ENCODE measurements at places on chromosomes 4 and X.

- DNase-seq = peak; percentile 97
Measured at GRCh38 chr4:168856312-168856711, 153.7 kb downstream of the CBR4 start.

DNA sequence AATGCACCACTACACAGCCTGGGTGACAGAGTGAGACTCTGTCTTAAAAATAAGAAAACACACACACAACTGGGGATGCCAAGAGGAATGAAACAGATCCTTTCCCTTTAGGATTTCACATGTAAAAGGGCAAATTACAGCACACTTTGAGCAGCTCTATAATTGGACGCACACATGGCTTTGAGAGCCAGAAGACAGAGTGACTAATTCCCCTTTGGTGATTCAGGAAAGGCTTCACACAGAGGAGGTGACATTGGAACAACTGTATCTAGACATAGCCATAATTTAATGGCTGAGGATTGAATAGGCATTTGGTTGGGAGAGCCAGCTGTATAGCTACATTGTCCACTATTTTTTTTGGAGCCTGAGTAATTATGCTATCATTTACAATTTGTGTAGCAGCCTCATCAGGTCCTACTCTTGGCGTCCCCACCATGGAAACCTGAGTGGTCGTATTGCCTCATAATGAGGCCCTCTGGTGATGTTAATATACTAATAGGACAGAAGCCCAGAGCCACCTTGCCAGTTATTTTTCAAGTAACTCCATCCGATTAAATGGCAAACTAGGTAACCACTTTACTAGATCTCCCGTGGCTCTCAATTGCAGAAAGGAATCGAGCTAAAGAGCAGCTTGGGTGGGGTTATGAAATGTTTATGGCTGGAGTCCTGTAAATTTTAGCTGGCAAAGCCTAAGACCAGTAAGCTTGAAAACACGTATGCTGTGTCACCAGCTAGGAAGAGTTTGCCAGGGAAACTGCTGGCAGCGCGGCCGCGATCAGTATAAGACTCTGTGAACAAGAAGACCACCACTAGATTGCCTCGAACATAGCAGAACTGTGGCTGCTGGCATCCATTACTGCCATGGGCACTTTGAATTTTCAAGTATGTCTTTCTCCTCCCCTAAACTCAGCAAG lies 8.5 kb upstream of the PPEF1 start:
- peak; percentile 26 for DNase-seq

DNA sequence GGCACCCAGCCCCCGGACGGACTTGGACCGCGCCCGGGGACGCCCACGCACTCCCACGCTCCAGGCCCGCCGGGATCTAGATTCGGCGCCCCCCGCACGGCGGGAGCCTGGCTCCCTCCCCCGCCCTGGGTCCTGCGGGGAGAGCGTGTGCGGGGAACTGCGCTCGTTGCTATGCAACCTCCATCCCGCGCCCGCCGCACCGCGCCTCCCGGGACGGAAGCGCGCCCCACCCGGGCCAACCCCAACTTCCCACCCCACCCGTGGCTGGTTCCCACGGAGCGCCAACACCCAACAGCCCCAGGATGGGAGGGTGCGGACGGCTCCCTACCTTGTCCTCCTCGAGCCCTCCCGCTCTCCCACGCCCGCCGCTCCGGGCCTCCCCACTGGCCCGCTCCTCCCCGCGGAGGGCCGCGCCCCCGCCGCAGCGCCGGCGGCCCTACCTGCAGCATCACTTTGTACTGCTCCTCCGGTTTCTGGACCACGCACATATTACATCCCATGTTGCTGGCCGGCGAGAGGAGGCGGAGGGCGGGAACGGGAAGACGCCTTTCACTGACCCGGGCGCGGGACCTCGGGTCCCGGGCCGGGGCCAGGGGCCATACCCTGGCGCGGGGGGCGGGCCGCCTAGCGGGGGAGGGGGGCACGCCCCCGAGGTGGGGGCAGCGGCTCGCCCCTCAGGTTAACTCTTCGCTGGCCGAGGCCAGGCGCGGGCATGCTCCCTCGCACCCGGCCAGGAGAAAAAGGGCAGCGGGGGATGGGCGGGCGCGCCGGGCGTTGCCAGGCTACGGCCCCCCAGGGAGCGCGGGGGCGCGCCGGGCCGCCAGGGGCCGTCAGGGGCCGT lies at the start of gene PDZD4:
Gene PDZD4, minus strand, starts transcription at position 746 of the 841 bp plus-strand sequence. Its CDS starts 246 bp downstream, at position 500.
- DNase-seq = no peak

DNA sequence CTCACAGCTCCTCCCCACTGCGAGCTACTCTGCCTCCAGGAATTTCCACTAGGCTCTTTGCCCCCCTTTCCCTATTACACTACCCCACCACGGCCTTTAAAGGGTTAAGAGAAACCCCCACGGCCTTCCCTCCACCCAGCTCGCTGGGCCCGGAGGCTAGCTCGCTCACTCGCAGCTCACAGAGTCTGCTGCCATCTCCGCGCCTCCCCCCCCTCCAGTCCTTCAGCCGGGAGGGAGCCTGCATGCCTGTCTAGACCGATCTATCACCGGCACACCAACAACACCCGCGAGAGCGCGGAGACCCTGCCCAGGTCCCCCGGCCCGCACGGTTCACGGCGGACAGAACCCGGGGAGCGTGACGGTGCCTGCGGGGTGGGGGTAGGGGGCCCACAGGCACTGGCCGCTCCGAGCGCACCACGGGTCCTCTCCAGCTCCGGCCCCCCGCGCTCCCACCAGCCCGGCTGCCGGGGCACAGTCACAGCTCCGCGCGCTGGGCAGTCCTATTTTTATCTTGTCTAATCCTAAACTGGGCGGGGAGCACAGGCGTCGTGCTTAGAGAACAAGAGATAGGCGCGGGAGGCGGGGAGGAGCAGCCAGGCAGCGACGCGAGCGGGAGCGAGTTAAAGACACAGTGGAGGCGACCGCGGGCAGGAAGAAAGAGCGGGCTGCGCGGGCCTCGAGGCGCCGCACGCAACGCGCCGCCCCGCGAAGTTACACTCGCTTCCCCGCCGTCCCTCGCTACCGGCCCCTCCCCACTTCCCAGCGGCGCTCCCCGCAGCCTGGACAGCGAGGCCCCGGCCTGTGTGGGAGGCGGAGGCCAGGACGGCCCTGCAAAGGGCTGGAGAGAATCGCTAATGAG lies 3.5 kb downstream of the BCOR start:
- DNase-seq = peak; percentile 64

DNA sequence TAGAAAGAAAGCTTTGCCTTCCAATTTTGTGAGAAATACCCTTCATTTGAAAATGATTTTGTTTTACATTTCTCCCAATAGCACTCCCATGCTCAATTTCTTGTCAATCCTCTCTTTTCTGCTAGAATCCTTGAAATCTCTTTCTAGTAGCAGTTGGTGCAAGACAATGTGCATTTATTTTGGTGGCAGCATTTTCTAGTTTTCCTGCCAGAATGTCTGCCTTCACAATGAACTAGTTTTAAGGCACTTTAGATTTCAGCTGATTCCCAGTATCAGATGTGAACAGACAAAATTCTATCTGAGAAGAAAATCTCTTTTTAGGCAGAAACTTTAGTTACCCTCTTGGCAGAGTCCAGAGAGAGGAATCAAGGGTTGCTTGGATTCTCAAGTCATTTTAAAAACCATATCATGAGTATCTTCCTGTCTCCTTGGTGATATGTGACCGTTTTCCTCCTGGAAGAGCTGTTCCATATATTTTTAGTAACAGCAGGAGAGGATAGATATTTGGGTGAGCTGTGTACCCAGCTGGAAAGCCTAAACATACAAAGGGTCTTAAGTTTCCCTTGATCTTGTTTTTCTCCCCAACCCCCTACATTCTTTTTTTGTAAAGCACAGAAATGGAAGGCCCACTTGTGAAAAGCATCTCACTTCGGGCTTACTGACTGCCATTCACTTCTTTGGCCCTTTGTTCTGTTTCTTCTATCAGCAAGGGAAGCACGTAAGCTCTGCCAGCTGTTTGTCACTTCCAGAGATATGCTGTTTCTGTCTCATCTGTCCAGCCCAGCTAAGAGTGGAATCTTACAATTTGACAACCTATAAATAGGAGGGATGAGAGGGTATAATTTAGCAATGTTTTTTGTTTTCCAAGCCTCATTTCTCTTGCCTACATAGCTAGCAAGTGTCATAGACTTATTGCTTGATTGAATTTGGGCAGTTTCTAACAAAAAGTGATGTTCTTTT lies 38.7 kb downstream of the TSPAN7 start:
- DNase-seq = no peak

GRCh38 chrX:43000121-43000520 lies 222.2 kb upstream of the PPP1R2C start:
- no peak for DNase-seq

GRCh38 chr4:164616961-164617360 lies 137.0 kb upstream of the SMIM31 start:
- DNase-seq = no peak

DNA sequence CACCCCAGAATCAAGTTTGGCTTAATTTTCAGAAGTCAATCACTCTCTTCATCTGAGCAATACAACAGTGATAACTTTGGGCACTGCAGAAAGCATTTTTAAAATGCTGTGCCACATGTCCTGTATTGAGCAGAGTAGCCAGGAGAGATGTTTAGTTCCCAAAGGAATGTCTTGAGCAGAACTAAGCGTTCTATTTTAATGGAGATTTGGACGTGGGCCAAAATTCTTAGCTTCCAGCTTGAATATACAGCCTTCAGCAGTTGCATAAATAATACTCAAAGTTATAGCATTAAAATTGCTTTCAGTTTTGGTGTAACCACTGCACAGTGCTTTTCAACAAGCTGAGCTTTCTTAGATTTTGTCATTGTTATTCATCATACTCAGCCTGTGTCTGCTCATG lies 679.2 kb downstream of the NLGN4X start:
- DNase-seq = no peak

GRCh38 chr4:17512973-17513665 lies 1.2 kb upstream of the QDPR start:
- no peak for DNase-seq

DNA sequence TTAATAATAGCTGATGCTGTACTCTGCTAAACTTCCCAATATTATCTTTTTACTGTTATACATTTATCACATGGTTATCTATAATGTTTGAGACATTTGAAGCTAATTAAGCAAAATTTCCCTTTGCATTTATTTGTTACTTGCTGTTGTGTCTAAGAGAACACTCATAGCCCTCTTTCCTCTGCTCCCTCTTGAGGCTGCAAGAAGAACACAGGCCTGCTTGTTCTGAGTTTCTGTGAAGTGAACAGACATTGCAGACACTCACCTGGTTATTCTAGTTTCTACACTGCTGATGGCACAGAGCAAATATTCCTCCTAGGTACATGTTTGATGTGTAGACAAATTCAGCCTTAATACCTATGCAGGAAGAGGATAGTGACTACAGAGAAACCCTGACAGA lies 367.8 kb downstream of the GASK1B start:
- no peak for DNase-seq

DNA sequence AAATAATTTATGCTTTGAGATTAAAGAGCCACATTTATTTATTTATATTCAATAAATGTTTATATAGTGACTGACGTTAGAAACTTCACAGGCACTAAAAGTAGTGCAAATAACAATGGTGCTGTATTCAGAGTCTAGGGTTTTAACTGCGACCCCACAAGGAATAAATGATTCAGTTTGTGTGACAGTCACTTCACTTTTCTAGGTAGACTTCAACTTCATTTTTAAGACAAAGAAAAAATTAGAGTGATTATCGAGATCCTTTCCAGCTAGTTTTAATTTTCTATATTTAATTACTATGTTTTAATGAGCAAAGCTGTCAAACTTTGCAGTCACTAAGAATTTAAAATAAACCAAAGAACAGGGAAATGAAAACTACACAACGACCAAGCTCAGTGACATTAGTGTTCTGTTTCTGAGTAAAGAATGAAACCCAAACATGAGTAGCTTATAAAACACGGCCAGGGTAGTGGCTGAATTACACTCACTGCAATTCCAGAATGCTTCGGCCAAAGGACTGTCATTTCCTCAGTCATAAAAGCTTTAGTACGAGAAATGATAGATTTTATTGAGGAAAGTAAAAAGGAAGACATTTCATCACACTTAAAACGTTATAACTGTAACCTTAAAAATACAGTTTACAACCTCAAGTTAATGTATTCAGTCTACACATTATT lies 38.6 kb downstream of the ADGRA3 start:
- DNase-seq = no peak

DNA sequence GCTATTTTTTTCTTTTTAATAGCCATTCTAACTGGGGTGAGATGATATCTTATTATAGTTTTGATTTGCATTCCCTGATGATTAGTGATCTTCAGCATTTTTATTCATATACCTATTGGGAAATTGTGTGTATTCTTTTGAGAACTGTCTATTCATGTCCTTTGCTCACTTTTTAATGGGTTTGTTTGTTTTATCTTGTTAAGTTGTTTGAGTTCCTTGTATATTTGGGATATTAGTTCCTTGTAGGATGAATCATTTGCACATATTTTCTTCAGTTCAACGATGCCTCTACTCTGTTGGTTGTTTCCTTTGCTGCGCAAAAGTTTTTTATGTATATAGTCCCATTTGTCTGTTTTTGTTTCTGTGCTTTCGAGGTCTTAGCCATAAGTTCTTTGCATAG lies 43.1 kb upstream of the DRP2 start:
- DNase-seq = no peak

GRCh38 chrX:152988536-152989291 lies 5.2 kb downstream of the PNMA5 start:
- no peak for DNase-seq

GRCh38 chr4:26080870-26081628 lies 167.0 kb downstream of the SMIM20 start:
- no peak for DNase-seq

DNA sequence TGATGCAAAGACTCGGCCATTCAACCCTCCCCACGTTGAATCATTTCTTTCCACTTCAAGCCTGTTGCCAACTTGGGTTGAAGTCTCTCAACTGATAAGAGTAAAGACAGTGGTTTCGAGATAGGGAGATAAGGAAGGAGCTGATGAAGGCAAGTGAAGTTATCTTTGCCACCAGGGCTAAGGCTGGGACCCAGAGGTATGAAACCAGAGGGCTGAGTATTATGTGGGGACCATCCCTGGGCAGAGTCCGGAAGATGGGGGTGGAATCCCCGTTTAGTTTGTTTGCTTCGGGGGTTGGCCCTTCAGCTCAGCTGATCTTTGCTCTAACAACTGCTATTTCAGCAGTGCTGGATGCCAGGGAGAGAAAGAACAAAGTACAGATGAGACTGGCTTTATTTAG lies 2.3 kb upstream of the XPNPEP2 start:
- no peak for DNase-seq

- no peak for DNase-seq
Measured at GRCh38 chr4:105093975-105094374, 52.7 kb upstream of the TET2 start.

- peak; percentile 55 for DNase-seq
Measured at GRCh38 chr4:101853691-101854090, 63.2 kb downstream of the BANK1 start.

DNA sequence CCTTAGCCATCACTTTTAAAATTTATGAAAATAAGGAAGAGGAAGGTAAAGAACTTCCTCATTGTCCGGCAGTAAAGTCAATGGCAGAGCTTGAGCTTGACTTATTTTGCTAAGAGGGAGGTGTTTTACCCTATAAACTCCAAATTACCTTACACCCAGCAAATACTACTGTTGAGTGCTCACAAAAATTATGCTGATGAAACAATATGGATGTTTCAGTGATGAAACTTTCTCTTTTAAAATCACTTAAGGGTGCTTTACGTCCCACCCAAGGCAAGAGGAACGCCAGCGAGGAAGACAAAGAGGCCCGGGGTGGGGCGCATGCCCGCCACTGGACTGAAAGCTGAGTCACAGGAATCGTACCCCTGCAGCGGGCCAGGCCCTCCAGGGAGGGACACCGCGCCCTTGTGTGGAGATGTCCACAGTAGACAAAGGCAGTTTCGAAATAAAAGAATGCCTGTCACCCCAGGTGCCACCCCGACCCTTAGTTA lies 560 bp upstream of the TMSB4X start:
- peak; percentile 88 for DNase-seq

GRCh38 chrX:150548251-150548650 lies 20.2 kb upstream of the MTM1 start:
- DNase-seq = no peak

GRCh38 chr4:185693548-185694215 lies 118.3 kb downstream of the SORBS2 start:
- DNase-seq = no peak
